ENCODE measurements at places on chromosomes 7 and 10.

GRCh38 chr7:71229699-71230098 lies 97.8 kb downstream of the GALNT17 start:
- DNase-seq, result no peak

DNA sequence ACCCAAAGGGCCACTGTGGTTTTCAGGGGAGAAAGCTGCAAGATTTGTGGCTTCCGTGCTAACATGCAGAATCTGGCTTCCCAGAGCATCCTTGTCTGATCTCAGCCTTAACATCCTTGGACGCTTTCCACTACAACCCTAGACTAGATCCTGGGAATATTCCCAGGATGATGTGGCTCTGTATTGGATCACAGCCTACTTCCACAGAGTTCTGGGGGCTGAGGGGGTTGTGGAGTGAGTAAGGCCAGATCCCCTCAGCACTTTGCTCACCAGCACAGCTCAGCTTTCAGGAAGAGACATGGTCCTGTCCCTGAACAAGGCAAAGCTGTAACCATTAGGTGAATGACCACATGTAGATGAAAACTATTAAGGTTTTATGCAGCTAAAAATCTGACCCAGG lies 241.3 kb upstream of the MYO3A start:
- no peak for DNase-seq

DNA sequence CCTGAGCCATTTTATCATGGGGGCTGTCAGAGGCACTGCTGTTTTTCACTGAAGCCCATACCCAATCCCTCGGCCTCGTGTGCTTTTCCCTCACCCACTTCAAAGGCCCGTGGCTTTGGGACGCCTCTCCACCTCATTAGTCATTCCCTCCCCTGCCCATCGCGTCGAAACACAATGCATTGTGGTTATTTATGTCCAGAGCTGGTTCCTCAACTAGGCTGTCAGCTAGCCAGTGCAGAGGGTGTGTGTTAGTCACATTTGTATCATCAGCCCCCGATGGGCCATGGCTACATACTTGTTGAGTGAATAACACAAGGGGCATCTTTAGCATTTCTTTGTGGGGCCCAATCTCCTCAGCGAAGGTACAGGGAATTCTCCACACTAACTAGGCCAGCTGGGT lies 3.8 kb upstream of the CRCP start:
- DNase-seq, result peak; percentile 98

GRCh38 chr7:95636140-95636940 lies 40.0 kb upstream of the PDK4 start:
- DNase-seq, result peak; percentile 47

DNA sequence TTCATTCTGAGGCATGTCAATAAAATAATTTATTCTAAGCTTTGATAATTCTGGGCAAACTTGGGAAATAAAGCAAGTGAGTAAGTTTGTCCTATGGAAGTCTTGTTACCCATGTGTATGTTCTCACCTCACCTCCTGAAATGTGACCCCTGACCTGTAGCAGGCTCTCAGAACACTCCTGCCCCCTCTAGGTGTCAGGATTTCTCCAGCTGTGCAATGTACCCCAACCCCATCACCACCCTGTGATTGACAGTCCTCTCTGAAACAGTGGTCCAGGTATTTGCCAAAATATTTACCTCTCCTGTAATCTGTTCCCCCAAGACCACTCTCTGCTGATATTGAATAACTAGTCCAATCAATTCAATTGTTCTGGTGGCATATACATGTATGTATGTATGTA lies 122.6 kb upstream of the PTER start:
- DNase-seq, result no peak

GRCh38 chr10:84194424-84195043 lies at the start of gene CDHR1:
TSS of gene CDHR1 (plus strand) at chr10:84194537. CDS start at chr10:84194761, 224 bp downstream.
- DNase-seq, result peak; percentile 16

DNA sequence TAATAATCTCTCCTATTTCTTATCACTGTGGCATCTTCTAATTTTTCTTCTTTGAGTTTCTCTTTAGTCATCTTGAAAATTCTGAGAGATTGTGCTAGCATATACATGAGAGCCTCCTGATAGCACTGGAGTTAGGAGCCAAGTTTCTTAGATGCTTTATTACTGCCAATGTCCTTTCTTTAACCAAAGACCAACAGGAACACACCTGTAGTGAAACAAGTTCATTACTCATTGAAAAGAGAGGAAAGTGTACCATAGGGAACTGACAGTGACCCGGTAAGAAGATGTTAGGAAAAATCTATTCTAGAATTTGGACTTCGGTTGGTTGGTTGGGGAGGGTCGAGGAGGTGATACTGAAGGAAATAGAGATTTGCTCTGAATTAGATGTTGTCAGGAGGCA lies 27.1 kb upstream of the CD36 start:
- DNase-seq, result no peak

GRCh38 chr7:33048257-33048656 lies 14.3 kb downstream of the NT5C3A start:
- no peak for DNase-seq

GRCh38 chr7:98288064-98288823 lies 6.8 kb downstream of the BRI3 start:
- no peak for DNase-seq

GRCh38 chr10:45144326-45145070 lies 143.8 kb downstream of the ZNF22 start:
- DNase-seq, result peak; percentile 14

GRCh38 chr7:129122751-129123509 lies 21.6 kb upstream of the TSPAN33 start:
- DNase-seq, result no peak

- DNase-seq, result no peak
Observed at GRCh38 chr7:3175285-3175902, 125.7 kb upstream of the SDK1 start.

DNA sequence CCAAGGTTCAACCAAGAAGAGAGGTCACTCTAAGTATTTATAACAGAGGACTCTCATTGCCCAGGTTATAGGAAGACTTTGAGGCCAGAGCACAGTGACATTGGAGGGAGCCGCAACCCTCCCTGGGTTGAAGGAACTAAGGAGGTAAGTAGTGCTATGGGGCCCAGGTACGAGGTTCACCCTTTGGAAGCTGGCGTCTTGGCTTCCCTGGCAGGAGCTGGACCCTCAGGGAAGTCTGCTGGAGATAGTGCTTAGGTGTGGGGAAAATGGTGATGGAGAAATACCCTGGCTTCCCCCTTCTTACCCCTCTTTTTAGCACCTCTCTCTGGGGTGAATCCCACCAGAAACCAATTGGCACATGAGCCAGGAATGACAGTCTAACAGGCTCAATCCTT lies 317.9 kb upstream of the ZNF32 start:
- DNase-seq, result no peak

DNA sequence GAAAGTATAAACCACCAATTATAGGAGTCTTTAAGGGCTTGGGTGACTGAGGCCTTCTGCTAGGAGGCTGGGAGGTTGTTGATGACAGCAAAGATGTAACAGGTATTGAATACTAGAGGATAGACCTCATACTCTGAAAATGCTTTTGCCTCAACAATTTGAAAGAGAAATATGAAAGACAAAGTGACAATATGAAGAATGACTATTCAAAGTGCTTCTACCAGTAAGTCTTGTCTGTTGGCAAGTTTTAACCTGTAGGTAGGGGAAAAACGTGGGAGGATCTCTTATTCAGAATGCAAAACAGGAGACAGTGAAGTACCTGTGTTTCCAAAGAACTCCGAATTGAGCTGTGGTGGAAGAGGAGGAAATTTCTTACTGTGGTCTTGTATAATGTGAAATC lies 38.2 kb downstream of the GBF1 start:
- no peak for DNase-seq

- no peak for DNase-seq
Observed at GRCh38 chr10:29869593-29869992, 189.8 kb downstream of the JCAD start.

DNA sequence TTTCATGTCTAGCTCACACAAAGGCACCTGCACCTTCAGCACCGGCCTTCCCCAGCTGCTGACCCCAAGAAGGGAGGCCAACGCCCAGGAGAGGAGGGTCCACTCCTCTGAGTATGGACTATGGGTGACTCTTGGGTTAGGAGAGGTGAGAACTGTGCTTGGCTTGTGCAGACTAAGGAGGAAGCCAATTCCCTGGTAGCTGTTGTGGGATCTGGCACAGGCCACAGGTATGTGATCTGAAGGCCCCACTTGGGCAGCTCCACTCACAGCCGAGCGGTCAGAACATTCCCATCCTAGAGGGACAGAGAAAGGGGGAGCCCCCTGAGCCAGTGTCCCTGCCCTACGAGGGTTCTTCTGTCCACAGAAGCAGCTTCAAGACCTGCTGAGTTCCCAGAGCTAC lies 52.8 kb upstream of the FIGNL1 start:
- DNase-seq, result no peak

DNA sequence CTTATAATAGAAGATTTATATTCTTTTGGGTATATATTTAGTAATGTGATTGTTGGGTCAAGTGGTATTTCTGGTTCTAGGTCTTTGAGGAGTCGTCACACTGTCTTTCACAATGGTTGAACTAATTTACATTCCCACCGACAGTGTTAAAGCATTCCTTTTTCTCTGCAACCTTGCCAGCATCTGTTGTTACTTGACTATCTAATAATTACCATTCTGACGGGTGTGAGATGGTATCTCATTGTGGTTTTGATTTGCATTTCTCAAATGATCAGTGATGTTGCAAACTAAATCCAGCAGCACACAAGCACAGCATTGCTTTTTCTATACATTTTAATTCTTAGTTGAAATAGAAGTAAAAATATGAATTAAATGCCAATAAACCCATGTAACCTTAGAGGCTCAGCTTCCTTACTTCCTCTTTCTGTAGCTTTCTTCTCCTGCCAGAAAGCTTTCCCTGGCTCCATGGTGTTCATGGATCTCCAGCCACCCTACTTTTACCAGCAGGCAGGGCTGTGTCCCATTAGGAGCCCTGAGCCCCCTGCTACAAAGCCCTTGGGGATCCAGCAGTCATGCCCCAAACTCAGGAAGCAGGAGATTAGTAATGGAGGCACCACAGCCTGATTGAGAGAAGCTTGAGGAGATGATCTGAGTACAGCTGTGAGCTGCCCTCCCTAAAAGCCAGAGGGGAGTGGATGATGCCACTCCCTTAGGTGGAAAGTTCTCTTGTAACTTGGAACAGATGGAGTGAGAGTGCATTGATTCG lies 158.6 kb downstream of the TMEM178B start:
- DNase-seq, result no peak

DNA sequence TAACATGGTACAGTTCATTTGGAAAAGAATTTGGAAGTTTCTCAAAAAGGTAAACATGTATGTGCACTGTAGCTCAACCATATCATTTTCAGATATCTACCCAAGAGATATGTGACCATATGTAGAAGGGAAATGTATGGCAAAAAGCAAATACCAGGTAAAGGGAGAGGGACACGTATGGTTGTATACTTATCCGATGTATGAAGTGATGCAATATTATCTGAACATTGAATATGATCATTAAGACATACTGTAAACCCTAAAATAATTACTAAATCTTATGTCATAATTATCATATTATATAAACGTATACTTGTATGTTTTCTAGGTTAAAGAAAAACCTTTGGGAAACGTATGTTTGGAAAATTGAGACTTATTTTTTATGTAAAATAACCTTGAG lies 367.5 kb upstream of the KCND2 start:
- DNase-seq, result no peak

- peak; percentile 34 for DNase-seq
Observed at GRCh38 chr10:90872648-90873020, 860 bp downstream of the RPP30 start.

DNA sequence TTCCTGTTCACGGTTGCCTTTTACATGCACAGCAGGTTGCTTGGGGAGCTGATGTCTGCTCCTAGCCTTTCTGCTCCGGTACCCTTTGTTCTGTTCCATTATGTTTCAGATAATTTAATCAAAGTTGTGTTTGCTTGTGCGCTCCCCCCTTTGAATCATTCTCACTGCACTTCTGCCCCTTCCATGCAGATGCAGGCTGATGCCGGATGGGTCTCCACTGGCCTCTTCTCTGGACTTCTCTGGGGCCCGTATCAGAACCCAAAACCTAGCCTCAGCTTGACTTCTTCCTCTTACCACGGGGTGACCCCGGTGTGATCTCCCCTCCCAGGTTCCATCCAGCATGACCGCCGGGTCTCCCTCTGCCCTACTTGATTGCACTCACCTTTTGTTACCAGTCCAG lies 272.0 kb downstream of the DPP6 start:
- DNase-seq, result no peak

- DNase-seq, result no peak
Observed at GRCh38 chr10:70476249-70477035, 2.1 kb upstream of the PALD1 start.

- no peak for DNase-seq
Observed at GRCh38 chr10:79188154-79188965, 119.6 kb downstream of the ZMIZ1 start.

DNA sequence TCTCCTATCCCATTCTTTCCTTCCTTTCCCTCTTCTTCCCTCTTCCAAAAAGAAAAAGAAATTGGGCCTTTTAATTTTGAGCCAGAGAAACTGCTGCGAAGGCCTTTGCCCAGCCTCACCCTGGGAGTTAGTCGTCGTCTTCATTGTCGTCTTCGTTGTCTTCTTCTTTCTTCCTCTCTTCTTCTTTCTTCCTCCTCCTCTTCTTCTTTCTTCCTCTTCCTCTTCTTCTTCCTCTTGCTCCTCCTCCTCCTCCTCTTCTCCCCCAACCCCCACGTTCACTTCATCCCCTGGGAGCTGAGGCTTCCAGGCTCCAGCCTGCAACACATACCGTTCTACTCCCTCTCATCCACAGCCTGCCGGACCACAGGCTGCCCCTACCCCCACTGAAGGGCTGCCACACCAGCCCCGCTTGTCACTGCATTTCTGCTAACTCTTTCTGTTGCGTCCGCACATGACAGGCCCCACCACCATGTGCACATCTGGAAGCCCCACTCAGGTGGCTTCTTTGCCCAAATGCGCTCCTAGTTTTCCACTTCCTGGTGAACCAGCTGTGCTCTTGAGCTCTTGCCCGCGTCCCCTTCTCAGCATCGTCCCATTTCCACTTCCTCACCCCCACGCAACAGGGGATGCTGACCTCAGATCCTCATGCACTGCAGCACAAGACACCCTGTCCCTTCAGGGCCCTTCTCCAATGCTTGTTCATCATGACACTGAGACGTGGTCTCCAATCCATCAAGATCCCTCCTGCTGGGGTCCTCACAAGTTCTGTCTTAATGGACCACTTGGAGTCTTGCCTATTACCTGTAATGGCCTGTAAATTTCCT lies 94.9 kb upstream of the SH2B2 start:
- DNase-seq, result no peak

DNA sequence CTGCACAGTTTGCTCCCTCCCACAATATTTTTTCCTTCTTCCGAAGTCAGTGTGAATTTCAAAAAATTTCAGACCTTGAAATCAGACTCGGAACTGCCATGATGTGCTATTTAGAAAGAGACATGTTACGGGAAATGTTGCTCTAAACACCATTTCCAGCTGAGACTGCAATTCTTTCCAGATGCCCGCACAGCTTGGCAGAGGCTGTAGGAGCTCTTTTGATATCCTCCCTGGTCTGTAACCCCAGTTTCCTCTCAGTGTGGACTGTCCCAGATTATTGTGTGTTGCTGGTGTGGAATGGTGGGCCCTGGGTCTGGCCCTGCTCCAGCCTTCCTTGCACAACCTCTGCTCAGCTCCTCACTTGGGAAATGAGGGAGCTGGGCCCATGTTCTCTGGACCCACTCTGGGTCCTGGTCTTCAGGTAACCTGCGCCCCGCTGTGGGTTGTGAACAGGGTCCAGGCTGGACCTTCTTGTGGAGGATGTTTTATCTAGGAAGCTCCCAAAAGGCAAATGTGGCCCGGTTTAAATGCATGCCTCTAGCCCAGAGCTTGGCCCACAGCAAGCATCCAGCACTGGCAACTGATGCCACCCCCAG lies 172.8 kb upstream of the CXCL12 start:
- DNase-seq, result no peak

GRCh38 chr10:47311932-47312662 lies 10.2 kb upstream of the GDF2 start:
- DNase-seq, result peak; percentile 81

- DNase-seq, result peak; percentile 77
Observed at GRCh38 chr7:55073051-55073511, 54.3 kb downstream of the EGFR start.

Measured in ELR (cell line).